NCI-H526 treated with DMSO at 0.1 percent for 48 hours (cell line): ENCODE measurements at places on chromosomes 3 and 15.

- no peak for DNase-seq
These were observed 28.4 kb upstream of the IFT57 start for GRCh38 chr3:108250626-108251025.

DNA sequence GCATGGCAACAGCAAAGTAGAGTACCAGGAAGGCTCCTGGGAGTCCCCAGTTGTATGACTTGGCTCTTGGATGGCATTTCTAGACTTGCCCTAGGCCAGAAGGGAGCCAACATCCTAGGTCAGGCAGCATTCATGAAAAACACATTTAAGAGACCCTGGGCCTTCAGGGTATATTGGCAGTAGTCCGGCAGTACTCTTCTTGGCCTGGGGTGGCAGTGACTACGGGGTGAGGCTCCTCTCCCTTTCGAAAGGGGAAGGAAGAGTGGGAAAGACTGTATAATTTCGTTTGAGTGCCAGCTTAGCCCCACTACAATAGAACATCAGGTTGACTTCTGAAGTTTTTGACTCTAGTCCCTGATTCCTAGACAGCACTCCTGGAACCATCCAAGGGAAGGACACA is 136.4 kb downstream of the ZIC4 start:
- DNase-seq, result no peak

DNA sequence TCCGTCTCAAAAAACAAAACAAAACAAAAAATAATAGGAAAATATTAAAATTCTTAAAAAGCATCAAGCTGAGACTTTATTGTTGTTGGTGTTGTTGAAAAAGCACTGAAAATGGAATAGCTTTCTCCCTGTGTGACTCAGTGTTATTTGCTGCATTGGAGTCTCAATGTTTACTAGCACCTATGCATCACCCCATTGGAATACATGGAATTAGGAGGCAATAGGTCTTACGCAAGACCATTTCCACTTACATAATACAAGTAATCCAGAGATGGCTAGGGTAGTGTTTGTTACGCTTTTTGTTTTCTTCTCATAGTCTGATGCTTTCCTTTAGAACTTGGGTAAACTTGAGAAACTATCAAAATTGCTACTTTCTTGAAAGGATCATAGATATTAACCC is 15.2 kb downstream of the GXYLT2 start:
- DNase-seq, result no peak

DNA sequence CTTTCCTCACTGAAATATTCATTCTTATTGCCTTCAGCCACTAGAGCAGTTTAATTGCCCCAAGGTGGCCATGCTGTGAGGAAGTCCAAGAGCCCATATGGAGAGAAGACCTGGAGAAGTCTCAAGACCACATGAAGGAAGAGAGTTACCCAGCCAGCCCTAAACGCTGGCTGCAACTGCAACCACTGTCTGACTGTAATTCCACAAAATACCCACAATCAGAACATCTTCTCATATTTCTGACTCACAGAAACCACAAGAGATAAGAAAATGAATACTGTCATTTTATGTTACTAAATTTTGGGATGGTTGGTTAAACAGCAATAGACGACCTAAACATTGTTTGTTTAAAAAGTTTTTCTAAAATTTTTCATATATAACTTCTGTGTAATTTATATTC is 14.7 kb upstream of the SST start:
- DNase-seq, result no peak

GRCh38 chr3:188465311-188465710 is 311.4 kb downstream of the LPP start:
- DNase-seq, result no peak

- no peak for DNase-seq
These were observed 91.3 kb downstream of the LARS2 start for GRCh38 chr3:45479621-45480035.

DNA sequence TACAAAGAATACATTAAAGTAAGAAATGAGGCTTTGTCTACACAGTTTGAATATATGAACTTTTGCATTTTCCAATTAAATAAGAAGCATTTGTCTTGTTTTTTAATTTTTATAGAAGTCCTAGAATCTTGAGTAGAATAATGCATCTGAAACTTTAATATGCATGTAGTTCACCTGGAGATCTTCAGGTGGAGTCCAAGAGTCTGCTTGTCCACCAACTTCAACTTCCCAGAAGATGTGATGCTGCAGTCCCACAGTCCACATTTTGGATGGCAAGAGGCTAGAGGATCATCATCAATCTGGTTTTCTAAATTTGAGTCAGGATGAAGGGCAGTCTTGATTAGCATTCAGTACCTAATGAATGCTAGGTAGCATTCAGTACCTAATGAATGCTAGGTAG is 357.6 kb upstream of the SOX2 start:
- no peak for DNase-seq

GRCh38 chr15:55514414-55514850 is 6.4 kb upstream of the DNAAF4 start:
- no peak for DNase-seq

DNA sequence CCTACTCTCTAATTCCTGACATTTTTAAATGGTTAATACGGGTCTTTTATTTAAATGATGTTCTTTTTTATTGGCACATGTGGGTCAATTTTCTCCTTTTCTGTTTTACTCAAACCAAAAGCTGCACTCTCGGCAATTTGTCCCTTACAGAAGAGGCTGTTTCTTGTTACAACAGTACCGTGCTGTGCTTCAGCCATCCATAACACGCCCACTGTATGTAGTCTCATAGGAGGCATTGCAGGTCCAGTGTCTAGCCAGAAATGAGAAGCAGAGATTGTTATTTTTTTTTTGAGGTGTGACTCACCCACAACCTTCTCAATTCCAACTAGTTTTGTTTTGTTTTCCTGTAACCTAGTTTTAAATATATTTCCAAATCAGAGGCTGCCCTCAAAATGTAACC is 164.6 kb downstream of the GMNC start:
- no peak for DNase-seq
